HuH-7.5 (cell line): ENCODE measurements at places on chromosomes 3 and 15.

GRCh38 chr15:57751177-57751800 is 44.8 kb downstream of the POLR2M start:
- no peak for DNase-seq

GRCh38 chr3:49476563-49476962 is 6.5 kb downstream of the DAG1 start:
- DNase-seq, result no peak

DNA sequence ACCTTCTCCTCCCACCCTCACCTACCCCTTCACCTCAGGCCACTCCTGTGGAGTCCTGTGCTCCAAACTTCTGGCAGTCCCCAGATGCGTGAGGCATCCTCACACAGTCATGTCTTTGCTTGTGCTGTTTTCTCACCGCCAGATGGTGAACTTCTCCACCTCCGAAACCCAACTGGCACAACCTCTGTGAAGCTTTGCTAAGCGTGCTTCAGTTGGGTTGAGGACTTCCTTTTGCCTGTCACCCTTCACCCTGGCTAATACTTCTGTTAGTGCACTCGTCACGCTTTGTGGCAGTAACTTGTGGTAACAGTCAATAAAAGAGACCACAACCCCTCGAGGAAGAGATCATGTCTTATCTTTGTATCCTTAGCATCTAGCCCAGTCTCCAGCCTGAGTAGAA is 42.0 kb upstream of the SKOR1 start:
- DNase-seq, result no peak

- DNase-seq, result no peak
Observed at GRCh38 chr3:11238060-11238459, 34.1 kb upstream of the ATG7 start.

GRCh38 chr3:184630861-184631471 is 69.4 kb downstream of the EPHB3 start:
- DNase-seq, result no peak

- DNase-seq, result peak; percentile 47
Observed at GRCh38 chr3:173395412-173396181, 1.9 kb upstream of the NLGN1 start.

DNA sequence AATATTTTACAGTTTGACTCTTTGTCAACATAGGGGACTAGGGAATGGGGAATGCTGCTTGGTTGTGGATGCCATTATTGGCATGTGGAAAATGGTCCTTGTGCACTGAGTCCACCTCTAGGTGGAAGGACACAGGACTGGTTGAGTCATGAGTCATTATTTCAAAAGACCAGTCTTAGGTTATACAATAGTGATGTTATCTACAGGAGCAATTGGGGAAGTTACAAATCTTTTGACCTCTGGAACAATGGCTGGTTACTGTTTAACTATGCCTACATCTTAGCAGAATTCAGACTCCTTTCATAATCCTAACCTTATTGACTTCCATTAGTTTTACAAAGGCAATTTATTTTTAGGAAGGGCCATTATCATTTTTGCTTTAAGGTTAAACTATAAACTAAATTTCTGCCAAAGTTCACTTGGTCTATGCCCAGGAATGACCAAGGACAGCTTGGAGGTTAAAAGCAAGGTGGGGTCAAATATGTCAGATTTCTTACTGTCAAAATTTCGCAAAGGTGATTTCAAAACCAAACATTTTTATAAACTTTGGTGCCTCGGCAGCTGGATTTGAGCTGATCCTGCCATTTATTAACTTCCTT is 11.8 kb upstream of the CCR8 start:
- DNase-seq, result no peak

DNA sequence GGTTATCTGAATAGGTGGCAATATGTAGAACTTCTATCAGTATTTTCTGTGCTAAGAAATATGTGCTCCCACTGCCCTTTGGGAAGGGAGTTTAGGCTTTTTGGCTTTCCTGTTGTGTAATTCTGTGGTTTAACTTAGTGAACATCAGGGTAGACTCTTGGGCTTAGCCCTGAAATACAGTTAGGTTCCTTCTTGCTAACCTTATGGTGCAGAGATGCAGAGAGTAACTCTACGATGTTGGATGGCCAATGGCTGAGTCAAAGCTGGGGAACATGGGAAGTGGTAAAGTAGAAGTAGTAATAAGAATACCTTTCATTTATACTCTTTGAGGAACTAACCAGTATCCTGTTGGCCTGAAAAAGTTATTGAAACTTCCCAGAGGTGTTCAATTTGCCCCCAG is 80.8 kb upstream of the IL12A start:
- no peak for DNase-seq

- DNase-seq, result no peak
Observed at GRCh38 chr15:75760704-75761435, 48.2 kb upstream of the CSPG4 start.

GRCh38 chr3:186258968-186259367 is 103.1 kb downstream of the DGKG start:
- DNase-seq, result no peak

DNA sequence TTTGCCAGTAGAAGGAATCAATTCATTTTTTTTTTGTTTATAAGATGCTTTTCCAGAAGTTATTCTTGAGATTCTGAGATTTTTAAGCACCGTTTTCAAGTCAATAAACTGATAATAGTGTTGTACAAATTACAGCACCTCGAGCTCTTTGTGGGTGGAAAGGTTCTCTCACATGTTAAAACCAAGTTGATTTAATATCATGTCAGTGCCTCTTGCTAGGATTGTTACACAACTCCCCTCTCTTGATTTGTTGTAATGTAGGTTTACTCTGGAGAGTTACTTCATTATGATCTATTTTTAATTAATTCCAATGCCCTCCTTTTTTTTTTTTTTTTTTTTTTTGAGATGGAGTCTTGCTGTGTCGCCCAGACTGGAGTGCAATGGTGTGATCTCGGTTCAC is 25.8 kb upstream of the UBXN7 start:
- no peak for DNase-seq

DNA sequence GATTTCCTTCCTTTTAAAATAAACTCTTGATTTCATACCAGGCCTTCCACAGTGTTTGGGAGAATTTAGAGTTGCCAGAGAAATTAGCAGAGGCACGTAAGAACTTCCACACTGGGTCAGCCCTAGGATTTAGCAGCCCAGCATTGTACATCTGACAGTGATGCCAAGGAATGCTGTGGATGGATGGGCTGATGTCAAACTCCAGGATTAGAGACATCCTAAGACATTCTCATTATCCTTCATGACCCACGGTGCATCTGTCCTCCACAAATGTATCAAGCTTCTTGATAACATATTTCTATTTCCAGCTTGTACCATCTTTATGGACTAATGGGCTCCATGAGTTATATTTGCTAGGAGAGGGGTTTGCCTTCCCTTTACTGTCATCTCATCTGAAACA is 8.0 kb upstream of the TPM1 start:
- DNase-seq, result no peak

DNA sequence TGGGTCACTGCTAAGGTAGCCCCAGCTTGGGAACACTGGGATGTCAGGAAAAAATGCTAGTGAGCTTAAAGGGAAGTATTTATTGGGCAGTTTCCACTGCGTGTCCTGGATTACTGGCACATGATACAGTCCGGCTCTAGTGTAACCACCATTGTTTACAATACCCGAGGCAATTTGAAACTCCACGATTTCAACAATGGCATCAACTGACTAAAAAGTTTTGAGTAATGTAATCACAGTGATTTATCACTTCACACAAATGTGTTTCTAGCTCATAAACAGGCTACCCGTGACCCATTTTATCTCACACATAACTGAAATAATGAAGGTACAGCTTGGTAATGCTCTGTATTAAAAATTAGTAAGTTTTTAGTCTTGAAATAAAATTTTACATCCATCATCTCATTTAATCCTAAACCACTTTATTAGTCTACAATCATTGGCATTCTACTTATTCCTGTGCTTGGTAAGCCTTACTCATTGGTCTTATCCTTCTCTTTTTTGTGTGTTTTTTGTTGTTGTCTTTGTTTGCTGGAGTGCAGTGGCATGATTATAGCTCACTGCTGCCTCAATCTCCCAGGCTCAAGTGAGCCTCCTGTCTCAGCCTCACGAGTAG is 7.6 kb downstream of the ZMAT3 start:
- no peak for DNase-seq

GRCh38 chr3:188788621-188789081 is 383.1 kb upstream of the TPRG1 start:
- no peak for DNase-seq

DNA sequence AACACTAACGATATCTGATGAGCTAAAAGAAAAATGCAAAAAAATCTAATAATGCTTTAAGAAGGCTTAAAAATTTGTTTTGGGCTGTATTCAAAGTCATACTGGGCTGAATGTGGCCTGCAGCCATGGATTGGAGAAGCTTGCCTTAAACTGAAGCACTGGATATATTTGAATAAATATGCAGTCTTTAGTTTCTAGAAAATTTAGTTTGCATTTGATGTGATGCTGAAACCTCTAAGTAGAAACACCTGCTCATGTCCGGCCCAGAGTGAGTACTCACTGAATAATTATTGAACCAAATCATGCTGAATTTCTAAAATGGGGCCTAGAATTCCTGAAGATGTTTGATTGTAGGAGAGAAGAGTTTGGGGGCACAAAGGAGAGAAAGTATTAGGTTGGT is 43.9 kb downstream of the ABHD5 start:
- no peak for DNase-seq

DNA sequence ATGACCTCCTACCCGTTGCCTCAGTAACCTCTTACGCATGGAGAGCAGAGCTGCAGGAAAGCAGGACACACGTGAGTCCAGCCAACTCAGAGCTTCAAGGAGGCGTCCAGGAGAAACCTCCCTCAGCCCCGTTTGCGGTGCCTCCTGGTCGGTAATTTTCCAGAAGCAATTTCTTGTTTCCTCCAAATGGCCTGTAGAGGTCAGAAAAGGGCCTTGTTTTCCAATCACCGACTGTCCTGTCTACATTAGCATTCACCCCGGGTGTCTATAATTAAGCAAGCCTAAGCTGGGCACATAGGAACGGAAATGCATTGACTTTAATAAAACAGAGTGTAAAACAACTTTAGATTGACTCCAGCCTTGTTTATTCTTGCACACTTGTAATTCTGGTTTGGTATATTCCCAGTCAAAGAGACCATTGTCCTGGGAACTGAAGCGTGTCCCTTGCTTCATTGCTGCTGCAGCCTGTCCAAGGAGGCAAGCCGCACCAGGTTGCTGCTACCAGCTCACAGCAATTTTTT is 836.2 kb downstream of the AGBL1 start:
- peak; percentile 37 for DNase-seq

- DNase-seq, result no peak
Observed at GRCh38 chr3:32405155-32405554, 13.5 kb downstream of the CMTM7 start.

DNA sequence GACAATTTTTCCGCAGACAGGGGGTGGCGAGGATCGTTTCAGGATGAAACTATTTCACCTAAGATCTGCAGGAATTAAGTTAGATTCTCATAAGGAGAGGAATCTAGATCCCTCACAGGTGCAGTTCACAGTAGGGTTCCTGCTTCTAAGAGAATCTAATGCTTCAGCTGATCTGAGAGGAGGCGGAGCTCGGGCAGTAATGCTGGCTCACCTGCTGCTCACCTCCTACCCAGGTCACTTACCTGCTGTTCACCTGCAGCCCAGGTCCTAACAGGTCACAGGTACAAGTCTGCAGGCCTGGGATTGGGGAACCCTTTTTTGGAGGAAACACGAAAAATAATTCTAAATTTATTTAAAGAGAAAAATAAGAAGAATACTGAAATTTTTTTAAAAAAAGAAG is 406.8 kb downstream of the MCTP2 start:
- no peak for DNase-seq

GRCh38 chr15:80591471-80591870 is 103.6 kb upstream of the ABHD17C start:
- no peak for DNase-seq

GRCh38 chr3:128804017-128804810 is 75.2 kb upstream of the ACAD9 start:
- DNase-seq, result no peak

GRCh38 chr3:170869645-170870593 is at the start of gene RPL22L1:
RPL22L1 (minus strand) TSS chr3:170870195; CDS start chr3:170870167, 28 bp downstream.
- peak; percentile 61 for DNase-seq

DNA sequence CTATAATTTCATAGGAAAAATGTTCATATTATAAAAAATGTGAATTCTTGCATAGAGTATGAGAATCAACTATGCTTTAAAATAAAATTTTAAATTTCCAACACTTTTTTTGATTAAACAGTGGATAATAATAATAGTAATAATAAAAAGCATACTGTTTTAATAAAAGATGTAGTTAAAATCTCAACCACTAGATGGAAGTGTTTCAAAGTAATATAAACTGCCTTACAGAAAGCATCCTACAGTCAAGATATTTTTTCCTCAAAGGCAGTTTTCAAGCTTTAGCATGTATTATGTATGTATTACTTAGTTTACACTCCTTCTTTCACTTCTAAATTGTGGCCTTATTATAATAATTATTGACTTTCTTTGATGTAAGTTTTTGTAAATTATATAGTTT is 217.5 kb downstream of the CHL1 start:
- no peak for DNase-seq

DNA sequence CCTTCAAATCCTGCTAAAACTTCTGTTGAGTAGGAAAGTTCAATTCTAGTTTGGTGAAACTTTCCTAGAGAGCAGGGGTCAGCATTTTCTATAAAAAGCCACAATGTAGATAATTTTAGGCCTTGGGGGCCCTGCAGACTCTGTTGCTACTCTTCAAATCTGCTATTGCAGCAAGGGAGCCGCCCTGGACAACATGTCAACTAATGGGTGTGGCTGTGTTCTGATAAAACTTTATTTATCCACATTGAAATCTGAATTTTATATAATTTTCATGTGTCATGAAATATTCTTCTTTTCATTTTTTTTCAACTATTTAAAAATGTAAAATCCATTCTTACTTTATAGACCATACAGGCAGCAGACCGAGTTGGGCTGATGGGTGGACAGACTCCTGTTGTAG is 67.4 kb upstream of the SAMMSON start:
- no peak for DNase-seq

DNA sequence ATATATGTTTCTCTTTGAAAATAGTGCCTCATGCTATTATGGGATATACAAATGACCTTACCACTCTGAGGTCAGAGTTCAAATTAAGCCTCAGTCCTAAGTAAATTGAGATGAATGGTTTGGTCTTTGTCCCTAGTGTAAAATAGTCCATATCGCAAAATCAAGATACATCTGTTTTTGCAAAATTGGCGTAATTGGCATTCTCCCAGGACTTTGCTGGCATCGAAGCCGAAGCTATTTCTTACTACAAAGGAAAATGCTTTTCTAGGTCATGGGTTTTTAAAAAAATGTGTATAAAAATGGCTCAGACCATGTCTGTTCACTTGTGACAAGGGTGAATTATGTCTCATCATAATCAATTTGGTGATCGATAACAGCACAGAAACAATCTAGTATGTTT is 25.9 kb downstream of the ROBO2 start:
- no peak for DNase-seq

GRCh38 chr3:32353351-32353750 is 38.3 kb upstream of the CMTM7 start:
- DNase-seq, result no peak

GRCh38 chr3:45055032-45055410 is 28.9 kb downstream of the CLEC3B start:
- no peak for DNase-seq
